ENCODE measurements at places on chromosomes 5 and 9.

GRCh38 chr9:128120061-128120740 lies 7.3 kb downstream of the PTGES2 start:
- DNase-seq, result no peak

- no peak for DNase-seq
Observed at GRCh38 chr5:55929020-55929799, 65.6 kb downstream of the IL6ST start.

DNA sequence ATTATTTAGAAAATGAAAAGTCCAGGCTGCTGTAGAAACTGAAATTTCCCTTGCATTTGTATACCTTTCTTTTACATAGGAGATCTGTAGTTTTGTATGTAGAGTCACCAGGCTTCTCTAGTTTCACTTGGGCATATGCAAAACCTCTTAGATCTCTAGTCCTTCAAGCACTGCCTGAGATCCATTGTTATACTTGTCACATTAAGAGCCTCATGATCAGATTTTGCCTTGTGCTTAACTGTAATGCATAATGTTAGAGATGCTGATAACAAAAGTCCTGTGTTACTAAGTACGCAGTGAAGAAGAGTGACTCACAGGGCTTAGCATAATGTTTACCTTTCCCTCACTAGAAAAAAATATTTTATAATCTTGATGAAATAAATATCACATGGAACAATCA lies 250.2 kb downstream of the CYLC2 start:
- DNase-seq, result peak; percentile 59

DNA sequence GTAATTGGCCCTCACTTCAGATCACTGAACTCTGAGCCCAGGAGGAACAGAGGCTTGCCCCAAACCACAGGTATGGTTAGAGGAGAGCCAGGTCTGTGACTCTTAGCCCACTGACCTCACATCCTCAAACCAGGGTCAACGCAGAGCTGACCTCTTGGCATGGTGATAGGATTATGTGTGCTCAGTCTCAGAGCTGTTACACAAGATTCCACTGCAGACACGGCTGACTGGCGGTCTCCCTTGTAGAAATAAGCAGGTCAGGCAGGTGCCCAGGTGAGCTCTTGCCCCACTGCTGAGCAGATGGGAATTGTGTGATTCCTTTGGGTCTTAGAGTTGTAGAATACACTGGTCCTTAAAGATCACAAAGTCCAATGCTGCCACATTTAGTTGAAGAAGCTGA lies 66.0 kb upstream of the PITX1 start:
- no peak for DNase-seq

- DNase-seq, result no peak
Observed at GRCh38 chr9:76465442-76466298, 6.7 kb downstream of the GCNT1 start.

GRCh38 chr9:12972608-12973589 lies 198.1 kb downstream of the LURAP1L start:
- peak; percentile 39 for DNase-seq

DNA sequence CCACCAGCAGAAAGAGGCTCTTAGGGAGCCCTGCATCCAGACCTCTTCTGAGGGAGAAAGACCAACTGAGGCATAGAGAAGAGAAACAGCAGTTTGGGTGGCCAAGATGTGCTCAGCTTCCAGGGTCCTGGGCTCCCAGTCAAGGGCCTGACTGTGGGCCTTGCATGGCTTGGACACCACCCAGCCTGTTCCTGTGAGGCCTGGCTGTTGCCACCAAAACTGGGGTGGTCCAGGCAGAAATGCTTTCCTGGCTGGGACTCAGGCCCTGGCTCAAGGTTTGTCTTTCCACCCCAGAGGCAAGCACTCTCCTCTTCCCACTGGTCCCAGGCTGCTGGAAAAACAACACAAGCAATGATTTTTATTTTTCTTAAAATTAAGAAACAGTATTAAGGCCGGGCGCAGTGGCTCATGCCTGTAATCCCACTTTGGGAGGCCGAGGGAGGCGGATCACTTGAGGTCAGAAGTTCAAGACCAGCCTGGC lies 13.3 kb downstream of the MYOZ3 start:
- DNase-seq, result no peak

GRCh38 chr5:96193946-96194345 lies 232.3 kb upstream of the ELL2 start:
- DNase-seq, result no peak

DNA sequence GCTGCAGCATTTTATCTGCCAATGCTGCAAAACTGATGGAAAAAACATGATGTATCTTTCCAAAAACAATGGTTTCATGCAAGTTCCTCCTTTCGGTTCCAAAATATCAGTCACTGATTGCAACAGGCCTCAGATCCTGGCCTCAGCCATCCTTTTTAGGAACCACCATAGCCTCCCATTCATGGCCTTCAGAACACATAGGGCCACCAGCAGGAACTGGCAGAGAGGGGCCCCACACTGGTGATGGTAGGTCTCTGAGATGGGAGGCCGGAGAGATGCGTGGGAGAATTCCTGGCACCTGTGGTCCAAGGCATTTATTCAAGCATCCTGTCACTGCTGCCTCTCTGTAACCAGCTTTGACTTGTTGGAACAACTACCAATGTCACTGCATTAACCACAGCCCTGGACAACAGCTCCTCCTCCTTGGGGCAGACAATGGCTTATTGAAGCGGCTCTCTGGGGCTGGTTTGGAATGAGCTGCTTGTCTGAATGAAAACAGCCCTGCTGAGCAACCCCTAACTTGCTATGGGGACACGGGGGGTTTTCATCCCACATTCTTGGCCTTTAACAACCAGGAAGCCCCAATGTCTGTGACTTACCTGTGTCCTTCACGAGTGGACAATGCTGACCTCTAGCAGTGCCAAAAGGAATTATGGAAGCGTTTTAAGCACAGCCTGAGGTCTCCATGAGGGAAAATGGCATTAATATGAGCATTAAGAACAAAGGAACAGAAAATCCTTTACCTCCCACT lies 108.1 kb downstream of the LHFPL2 start:
- DNase-seq, result no peak

- no peak for DNase-seq
Observed at GRCh38 chr9:134864821-134865190, 15.8 kb upstream of the FCN2 start.

GRCh38 chr9:107982745-107983144 lies 493.2 kb upstream of the KLF4 start:
- DNase-seq, result no peak
